Effector CD4-positive, alpha-beta T cell (primary cell): ENCODE measurements at places on chromosomes 4 and X.
A peak's percentile ranks its signal among the peaks of the same experiment; 100 is the strongest.

GRCh38 chrX:43971966-43972961, 926 bp downstream of the NDP start:
- no peak for DNase-seq

DNA sequence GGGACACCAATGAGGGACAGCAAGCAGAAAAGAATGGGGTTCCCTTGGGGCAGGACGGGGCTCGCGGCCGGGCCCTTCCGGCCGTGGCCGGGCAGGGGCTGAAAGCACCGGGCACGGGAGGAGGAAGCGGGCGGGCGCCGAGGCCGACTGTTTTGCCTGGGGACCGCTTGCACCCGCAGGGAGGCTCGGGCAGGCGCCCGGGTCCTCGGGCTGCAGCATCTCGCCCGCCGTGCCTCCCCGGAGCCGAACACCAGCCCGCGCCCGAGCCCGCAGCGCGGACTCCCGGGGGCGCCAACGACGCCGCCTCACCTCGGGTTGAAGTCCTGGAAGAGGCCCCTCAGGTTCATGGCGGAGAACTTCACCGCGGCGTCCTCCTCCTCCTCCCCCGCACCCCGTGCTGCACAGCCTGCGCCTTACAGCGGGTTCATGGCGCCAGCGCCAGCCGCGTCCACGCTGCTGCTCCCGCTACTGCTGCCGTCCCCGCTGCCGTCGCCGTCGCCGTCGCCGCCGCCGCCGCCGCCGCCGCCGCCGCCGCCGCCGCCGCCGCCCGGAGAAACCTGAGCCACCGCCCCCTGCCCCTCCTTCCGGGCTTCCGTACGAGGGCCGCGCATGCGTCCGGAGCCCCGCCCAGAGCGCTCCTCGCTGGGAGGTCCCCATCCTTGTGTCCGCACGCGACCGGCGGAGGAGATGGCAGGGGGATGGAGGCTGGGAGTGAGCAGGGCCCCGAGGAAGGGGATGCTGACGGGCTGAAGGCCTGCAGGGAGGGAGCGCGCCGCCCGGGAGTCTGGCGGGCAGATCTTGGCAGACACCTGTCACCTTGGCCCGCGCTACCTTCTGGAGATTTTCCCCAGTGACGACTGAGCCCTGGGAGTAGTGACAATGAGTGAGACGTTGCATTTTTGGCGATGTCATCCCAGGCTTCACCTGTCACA, at the start of gene TMEM185A:
TMEM185A (minus strand) TSS at position 559 of the 932 bp plus-strand sequence; CDS start at position 347, 212 bp downstream.
- peak; percentile 59 for DNase-seq

DNA sequence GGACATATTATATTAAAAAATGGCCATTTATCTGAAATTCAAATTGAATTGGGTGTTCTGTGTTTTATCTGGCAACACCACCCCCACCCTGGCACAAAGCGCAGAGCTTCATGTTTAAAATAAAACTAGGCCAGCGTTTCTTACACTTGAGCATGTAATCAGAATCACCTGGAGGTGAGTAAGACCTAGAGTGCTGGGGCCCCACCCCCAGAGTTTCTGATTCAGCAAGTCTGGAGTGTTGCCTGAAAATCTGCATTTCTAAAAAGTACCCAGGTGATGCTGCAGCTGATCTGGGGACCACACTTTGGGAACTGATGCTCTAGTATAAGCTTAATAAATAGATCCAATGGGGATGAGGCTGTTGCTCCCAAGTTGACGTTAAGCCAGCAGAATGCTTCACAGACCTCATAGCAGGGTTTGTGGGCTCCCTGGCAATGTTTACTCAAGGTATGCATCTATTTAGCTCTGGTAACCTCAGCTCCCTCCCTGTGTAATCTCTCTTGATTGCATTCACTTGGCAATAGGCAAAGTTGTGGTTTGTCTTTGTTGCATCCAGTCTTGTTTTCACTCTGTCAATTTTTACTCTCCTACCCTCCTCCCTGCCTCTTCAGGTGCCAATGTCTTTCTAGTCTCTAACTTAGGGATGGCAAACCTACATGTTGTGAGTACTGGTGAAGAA, 99.8 kb upstream of the TEX13D start:
- DNase-seq, result no peak

GRCh38 chr4:112884406-112884805, 165.0 kb upstream of the ANK2 start:
- DNase-seq, result no peak

DNA sequence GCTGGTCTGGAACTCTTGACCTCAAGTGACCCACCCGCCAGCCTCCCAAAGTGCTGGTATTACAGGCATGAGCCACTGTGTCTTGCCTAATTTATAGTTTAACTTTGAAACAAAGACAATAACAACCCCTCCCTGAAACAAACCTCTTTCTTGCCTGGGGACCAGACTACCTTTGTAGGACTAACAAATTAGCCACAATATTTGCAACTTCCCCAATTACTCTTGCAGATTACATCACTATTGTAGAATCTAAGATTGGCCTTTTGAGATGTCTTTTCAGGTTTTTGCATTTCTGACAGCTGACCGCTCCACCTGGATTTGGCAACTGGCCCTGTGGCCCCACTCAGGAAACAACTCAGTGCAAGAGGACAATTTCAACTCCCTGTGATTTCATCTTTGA, 84.8 kb downstream of the AKAP4 start:
- DNase-seq, result no peak

DNA sequence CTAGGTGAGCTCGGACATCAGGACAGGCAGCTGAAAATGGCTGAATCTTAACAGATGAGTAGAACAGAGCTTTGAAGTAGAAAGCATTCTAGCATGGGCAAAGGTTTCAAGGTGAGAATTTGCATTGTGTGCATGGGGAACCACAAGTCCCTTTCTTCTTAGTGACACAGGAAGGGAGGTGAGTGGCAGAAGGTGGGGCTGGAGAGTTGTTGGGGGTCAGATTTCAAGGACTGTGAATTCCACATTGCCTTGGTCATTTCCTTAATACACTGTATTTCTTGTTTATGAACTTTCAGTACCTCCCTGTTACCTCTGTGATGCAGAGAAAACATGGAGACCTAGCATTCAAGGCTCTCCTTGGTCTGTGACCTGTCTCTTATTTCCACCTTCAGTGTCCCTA, 4.1 kb downstream of the APEX2 start:
- no peak for DNase-seq

- DNase-seq, result no peak
These were observed 355 bp downstream of the GRID2 start for GRCh38 chr4:92304121-92304520.

- no peak for DNase-seq
These were observed 233.9 kb downstream of the RPA4 start for GRCh38 chrX:97117572-97117971.

DNA sequence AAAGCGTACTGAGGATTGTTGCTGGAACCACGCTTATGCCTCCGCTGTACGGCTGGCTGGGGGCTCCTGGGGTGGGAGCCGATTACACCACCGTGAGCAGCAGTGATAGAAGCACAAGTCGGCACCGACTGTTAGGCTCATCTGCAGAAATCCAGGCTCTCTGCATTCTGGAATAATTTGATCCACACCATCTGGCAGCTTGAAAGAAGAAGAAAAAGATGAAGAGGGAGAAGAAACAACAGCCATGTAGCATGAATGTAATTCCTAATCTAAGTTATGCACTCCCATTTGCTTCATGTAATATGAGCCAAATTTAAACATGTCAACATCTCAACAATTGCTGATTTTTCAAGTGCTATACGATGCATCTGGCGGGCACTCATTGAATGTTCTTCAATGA, 84.6 kb upstream of the DHX15 start:
- no peak for DNase-seq

DNA sequence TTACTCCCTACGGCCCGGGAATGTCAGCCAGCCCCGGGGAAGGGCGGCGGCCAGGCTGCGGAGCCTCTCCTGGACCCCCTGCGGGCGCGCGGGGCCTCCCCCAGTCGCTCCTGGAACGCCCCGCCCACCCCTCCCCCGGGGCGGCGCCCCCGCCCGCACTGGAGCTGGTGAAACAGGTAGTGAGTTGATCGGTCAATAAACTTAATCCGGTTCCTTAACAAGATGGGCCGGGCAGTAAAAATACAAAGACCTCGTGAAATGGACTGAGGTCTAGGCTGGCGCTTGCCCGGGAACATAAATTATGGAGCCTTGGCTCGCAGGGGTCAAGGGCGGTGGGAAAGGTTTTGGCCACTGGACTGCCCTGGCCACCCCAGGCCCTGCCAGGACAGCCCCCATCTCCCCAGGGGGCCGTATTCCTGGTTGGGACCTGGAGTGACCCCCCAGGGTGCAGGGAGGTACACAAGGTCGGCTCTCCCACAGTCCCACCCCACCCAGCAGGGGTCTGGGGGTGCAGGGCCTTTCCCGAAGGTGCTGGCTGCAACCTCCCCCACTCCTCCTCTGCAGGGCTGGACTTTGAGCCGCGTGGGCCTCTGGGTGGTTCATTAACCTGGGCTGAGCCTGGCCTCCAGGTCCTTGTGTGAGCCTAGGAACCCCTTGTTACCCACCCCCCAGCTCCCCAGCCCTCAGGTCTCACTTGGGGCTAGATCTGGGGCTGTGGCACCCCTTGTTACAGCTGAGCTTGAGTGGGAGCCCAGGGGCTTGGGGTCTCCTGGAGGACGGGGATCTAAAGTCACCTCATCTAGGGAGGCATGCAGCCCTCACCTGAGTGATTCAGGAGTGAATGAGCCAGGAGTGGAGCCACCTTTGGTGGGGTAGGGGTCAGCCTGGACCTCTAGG, 2.5 kb downstream of the FGFR3 start:
- DNase-seq, result no peak

- DNase-seq, result no peak
These were observed 88.6 kb downstream of the PLS3 start for GRCh38 chrX:115649461-115650063.

DNA sequence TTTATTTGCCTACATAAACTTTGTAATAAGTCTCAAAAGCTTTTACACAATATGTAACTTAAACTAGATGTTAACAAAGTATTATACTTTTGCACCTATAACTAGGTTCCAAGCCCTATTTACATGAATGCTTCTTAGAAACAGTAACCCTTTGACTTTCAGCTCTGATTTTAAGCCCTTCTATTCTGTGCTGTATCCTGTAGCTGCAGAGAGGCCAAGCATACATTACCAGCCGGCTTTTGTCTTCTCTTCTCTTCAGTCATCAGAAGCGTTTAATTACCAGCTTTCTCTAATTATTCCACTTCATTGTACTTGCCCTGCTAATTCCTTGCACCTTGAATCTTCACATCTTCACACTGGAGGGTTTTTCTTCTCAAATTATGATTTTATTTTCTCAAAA, 403.1 kb downstream of the PDGFC start:
- no peak for DNase-seq

DNA sequence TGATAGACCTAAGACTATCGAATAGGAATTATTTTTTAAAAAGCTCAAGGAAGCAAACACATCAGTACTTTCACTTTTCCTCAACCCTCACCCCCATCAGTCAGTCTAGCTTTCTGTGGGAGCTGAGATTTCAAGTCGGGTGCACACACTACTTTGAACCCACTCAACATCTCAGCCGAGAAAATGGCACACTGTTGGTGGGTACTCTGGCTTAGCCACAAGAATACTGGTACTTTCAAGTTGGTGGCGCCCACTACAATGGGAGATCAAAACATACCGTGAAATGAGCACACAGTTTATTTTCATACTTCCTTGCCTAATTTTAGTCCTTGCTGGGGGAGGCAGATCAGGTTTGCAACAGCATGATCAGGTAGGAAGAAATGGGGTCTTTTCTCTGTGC, 10.2 kb downstream of the CD40LG start:
- no peak for DNase-seq

DNA sequence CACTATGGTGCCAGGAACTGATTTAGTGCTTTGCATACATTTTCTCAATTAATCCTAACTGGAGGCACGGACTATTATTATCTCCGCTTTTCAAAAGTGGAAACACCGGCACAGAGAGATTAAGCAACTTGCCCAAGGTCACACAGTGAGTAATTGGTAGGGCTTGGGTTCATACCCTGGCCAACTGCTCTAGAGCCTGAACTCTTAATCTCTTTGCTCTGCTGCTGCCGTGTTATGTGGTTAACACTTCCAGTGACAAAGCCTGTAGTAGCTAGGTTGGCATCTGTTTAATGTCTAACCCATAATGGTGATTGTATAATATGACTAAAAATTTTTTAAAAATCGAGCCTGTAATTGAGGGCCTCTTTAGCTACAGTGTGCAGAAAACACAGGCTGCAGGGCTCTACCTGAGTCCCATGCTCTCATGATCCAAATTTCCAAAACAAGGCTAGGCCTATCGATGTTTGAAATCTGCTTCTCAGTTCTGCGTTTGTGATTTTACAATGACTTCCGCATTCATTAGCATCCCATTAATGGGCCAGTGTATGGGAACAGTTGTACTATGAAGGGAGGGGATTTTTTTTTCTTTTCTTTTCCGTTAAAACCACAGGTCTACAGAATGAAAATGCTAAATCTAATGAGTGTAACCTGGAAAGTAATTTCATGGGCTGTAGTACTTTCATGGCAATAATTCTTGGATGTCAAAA, 219.3 kb upstream of the JADE1 start:
- DNase-seq, result no peak

- DNase-seq, result no peak
These were observed 538.7 kb upstream of the NR3C2 start for GRCh38 chr4:148980782-148981480.

DNA sequence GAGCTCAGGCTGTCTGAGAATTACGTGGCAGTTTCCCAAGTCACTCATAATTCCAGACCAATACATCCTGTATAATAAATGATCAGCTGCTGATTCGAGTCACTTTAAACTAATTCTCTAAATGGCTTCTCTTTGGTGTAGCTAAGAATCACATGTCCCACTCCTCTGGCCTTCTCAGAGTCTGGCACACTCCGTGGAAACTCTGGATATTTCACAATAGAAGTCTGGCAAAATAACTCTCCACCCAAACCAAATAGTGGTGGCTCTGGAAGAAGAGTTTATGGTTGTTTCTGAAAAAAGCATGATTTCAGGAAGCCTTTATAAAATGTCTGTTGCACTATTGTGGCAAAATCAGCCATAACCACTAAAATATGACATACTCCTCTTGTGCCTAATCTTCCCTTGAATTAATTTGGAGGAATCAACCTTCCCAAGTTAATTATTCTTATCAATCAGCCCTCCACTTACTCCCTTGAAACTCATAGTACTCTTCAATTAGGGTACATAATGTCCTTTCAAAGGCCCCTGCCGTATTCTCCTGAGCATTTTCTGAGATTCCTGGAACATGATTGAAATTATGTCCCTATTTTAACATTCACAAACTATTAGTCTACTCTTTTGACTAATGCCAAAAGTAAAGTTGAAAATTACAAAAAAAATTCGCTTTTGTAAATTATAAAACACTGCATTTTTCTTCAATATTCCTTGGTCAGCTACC, 991.6 kb downstream of the FAT4 start:
- DNase-seq, result no peak

- DNase-seq, result no peak
These were observed 9.2 kb downstream of the VCX start for GRCh38 chrX:7852166-7852565.
